ENCODE measurements at places on chromosomes 1 and 21. TPM values are rescaled to one million over a fixed set of nuclear protein-coding genes. Genes with fewer than 3 reads are reported as not detected.

DNA sequence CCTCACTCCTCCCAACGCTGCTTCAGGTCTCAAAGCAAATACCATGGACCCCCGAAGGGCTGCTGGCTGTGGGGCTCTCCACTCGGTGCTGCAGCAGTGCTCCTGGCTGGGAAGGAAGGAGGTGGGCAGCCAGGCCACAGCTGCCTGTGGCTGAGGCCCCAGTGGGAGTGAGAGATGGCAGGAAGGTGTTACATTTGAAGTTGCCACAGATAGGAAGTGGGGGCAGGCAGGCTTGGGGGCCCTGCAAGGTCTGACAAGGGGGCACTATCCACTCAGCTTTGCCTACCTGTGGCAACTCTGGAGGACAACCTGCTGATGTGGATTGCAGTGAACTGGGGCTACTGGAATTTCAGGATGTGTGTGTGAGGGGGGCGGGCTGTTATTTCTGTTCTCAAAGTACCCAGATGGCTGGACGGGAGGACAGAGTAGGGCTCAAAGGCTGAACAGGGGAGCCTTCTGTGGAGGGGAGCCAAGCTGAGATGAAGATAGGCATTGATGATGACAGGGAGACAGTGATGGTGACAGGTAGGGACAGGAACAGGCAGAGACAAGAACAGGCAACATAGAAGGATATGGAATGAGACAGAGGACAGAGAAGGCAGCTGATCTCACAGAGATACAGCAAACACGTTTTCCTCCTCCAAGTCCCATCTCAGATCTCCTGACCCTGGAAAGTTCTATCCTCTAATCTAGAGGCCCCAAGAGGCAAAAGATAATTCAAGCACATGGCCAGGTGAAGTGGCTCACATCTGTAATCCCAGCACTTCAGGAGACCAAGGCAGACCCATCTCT, 1.8 kb downstream of the ZNF683 start:
- DNase-seq, result no peak

The PRRX1 gene
- total RNA-seq, result 70.1 TPM

- peak; percentile 58 for DNase-seq
These were observed 36.0 kb downstream of the CAPN2 start for GRCh38 chr1:223748405-223748772.

The TPTE gene
- not detected for total RNA-seq

The GSTM5 gene
- 13.7 TPM for total RNA-seq

The TBCE gene
- 22.3 TPM for total RNA-seq

DNA sequence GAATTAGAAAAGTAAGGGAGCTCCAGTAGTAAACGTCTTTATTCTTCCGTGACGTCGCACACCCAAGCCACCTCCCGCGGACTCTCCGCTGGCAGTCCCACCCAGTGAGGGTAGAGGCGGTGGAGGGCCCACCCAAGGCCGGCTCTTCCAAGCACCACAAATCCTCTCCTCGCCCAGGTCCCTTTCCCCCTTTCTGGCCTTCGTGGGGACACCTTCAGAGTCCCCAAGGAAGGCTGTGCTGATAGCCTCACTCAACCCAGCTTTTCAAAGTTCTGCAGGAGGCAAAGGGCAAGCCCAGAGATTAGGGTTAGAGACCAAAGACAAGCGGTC, 349 bp upstream of the GPN2 start:
- DNase-seq, result no peak

- DNase-seq, result no peak
These were observed 44.1 kb upstream of the GRHL3 start for GRCh38 chr1:24275104-24275410.

DNA sequence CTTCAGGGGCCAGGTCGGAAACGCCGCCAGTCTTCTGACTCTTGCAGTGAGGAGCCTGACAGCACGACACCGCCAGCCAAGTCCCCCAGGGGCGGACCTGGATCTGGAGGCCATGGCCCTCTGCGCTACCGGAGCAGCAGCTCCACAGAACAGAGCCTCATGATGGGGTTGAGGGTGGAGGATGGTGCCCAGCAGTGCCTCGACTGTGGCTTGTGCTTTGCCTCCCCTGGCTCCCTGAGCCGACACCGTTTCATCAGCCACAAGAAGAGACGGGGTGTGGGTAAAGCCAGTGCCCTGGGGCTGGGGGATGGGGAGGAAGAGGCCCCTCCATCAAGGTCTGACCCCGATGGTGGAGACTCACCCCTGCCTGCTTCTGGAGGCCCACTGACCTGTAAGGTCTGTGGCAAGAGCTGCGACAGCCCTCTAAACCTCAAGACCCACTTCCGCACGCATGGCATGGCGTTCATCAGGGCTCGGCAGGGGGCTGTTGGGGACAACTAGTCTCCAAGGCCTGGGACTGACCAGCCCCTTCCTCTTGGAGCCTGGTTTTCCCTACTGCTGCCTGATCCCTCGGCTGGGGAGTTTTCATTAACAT, 8.7 kb downstream of the ZNF687 start:
- DNase-seq, result no peak

The G0S2 gene
- total RNA-seq, result 414 TPM

The ZNF669 gene
- 3.2 TPM for total RNA-seq

The CFAP141 gene
- not detected for total RNA-seq

DNA sequence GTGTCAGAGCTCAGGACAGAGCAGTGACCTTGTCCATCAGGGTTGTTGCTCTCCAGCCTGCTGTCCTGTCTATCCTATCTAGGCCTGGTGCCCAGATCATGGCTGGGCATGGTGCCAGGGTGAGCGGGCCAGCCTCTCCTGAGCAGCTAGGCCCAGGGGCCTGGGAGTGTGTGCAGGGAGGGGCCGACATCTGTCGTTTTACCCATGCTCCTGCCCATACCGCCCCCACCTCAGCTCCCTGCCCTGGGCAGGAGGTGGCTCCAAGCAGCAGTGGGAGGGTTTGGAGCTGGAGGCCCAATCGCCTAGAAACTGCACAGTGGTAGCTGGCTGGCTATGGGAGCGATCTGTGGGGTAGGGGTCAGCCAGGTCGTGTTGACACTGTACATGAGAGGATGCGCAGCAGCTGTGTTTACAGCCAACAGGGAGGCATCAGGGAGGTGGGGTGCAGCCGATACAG, 6.5 kb downstream of the INSRR start:
- peak; percentile 89 for DNase-seq

DNA sequence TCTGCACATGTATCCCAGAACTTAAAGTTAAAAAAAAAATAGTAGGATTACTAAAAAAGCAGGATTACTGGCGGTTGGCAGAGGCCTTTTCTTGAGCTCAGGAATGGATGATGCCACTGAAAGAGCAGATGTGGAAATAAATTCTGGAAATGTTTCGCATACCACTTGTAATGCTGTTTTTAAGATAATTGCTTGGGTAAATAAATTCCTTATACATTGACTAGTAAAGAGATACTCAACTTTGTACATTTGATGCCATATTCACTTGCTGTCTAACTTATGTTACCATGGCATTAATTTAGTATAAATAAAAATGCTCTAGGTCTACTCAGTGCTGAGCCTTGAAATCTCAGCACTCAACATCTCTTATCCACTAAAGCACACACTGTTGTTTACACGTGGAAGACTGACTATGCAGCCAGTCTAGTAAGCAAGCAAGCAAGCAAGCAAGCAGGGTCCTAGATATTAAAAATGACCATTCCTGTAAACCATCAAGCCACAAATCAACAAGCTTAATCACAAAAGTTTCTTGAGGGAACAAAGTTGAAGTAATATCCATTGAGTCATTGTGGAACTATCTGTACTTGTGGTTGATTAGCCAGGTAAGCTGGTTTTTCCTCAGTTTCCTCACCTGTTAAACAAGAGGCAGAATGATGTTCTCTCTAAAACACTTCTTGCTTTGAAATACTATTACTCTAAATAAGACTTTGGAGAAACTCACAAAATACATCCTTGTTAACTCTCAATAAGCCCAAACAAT, 1.7 kb upstream of the RASAL2 start:
- DNase-seq, result no peak

DNA sequence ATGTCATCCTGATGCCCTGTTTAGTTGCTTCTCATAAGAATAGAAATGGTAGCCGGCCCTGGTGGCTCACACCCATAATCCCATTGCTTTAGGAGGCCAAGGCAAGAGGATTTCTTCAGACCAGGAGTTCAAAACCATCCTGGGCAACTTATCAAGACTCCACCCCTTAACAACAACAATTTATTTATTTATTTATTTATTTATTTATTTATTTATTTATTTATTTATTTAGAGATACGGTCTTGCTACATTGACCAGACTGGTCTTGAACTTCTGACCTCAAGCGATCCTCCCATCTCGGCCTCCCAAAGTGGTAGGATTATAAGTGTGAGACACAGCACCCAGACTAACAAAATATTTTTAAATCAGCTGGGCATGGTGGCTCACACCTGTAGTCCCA, 4.0 kb downstream of the MT1HL1 start:
- no peak for DNase-seq

DNA sequence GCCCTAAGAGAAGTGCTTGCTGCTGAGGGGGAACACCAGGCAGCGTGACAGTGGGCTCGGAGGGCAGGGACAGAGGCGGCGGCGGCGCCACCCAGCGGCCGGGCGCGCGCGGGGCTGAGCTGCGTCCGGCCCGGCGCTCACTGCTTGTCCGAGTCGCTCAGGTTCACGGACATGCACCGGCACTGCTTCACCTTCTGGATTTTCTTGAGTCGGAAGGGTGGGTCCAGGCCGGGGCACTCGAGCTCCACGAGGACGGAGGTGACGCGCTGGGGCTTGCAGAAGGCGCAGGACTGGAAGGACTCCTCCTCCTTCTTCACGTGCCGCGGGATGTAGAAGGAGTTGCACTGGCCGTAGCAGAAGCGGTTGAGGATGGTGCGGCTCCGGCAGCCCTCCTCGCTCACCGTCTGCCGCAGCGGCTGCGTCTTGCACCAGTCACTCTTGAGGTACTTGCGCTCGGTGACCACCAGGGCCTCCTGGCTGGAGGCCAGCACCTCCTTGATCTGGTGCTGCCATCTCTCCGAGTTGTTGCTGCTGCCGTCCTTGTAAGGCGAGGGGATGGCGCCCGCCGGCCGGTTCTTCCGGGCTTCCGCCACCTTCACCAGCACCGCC, 119.0 kb downstream of the GREM2 start:
- peak; percentile 54 for DNase-seq

GRCh38 chr1:23578997-23579363, 19.7 kb upstream of the ID3 start:
- DNase-seq, result no peak

DNA sequence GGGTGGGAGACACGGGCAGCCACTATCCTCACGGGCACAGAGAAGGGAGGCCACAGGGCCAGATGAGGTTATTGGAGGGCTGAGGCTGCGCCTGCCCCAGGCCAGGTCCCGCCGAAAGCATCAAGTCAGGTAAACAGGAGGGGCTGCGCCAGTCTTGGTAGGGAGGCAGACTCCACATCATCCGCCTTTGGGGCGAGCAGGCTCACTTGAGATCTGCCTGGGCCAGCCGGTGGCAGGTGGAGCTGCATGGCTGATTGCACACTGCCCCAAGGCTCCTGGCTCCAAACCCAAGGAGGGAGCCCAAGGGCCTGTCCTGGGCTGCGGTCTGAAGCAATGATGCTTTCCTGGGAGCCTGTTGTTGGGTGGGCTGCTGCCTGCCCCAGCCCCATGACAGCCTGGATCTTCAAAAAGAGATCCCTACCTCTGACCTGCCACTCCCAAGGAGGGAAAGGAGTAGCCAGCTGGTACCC, 4.6 kb downstream of the SMIM1 start:
- DNase-seq, result no peak

DNA sequence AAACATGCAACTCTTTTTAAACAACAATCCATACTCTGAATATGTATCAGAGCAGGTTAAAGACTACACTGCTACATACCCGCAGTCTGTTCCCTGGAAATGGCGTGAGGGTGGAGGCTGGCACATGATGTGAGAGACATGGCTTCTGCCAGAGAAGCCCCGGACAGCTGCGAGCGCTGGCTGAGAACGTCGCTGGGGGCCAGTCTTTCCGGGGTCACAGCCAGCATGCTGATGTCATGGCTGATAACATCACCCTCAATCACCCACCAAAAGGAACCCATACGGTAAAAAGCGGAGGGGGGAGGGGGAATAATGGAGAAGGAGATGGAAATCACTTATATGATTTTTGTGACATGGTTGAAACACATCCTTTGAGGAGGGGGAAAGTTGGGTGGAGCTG, 29.1 kb downstream of the C1orf198 start:
- no peak for DNase-seq

DNA sequence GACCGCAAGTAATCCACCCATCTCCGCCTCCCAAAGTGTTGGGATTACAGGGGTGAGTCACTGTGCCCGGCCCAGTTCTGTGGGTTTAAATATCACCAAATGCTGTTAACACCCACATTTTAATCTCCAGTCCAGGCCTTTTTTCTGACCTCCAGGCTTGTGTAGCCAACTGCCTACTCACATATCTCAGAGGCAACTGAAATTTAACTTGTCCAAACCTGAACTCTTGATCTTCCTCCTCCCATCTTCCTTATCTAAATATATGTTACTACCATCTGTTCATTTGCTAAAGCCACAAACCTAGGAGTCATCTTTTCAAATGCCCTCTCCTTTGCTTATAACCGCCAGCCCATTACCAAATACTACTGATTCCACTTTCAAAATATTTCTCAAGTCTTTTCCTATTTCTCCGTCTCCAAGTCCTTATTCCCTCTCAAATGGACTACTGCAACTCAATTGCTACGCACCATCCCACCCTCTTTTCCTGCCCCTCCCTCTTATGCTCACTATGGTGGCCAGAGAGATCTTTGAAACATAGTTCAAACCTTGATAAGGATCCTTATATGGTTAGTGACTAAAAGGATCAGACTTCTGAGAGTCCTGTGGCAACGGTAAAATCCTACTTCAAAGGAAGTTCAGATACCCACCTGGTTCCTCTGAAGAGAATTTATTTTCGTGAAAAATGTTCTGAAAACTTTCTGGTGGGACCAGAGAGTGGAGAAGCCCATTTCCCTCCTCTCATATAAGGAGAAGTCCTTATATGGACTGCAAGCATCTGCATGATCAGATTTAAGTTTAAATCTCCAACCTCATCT, 78.5 kb upstream of the CDC42BPA start:
- no peak for DNase-seq

GRCh38 chr1:9849691-9850441, 26.1 kb upstream of the CLSTN1 start:
- no peak for DNase-seq

DNA sequence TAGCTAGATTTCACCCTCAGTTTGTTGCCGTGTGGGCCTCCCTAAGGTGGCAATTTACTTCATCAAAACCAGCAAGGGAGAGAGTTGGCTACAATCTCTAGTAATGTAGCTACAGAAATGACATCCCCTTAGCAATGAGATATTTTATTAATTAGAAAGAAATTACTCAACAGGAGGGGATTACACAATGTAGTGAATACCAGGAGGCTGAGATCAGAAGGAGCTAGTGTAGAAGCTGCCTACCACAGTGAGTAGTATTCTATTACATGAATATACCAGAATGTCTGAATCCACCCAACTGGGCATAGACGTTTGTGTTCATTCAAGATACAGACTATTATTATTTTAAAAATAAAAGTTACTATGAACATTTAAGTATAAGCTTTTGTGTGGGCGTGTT, 868.2 kb upstream of the CXADR start:
- no peak for DNase-seq

All from right cardiac atrium (tissue), 5 donors.